Fibroblast of lung (primary cell): ENCODE measurements at places on chromosomes 6 and 20.

GRCh38 chr20:39282619-39283092 is 320.5 kb downstream of the DHX35 start:
- no peaks in the 10 kb centered on the region for H3K36me3 ChIP-seq
- no peaks in the 10 kb centered on the region for H3K4me1 ChIP-seq
- H3K27ac ChIP-seq = no peak overlapping the region
- no peak for DNase-seq
- no peak overlapping the region for H3K4me3 ChIP-seq

- no peaks in the 10 kb centered on the region for H3K36me3 ChIP-seq
- no peak overlapping the region for H3K27ac ChIP-seq
- no peaks in the 10 kb centered on the region for H3K27me3 ChIP-seq
- H3K4me1 ChIP-seq = peaks cover 1% of the 10 kb centered on the region
These were observed 55.5 kb downstream of the PRDM1 start for GRCh38 chr6:106141441-106142237.

DNA sequence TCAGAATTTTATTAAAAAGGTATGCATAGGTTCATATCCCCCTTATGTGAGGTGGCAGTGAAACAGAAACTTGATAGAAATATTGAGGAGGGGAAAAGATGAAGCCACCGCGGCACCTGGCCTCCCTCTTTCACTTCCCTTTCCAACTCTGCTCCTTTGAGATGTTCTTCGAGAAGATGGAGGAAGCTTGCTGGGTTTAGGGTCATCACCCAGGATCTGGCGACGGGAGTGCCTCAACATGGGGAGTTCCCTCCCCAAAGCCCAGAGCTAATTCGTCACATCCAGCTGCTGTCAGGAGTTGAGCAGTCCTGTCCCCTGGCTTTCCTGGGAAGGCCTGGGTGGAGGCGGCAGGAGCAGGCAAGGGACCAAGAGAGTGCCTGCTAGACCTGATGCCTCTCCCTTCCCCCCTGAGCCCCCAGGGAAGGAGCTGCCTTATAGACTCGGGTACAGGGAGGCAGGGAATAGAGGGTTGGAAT is 29.1 kb downstream of the RREB1 start:
- H3K36me3 ChIP-seq = no peaks in the 10 kb centered on the region
- no peak overlapping the region for H3K4me3 ChIP-seq
- peak overlapping the region; percentile 32 for H3K27ac ChIP-seq
- H3K4me1 ChIP-seq = peaks cover 10% of the 10 kb centered on the region
- no peaks in the 10 kb centered on the region for H3K27me3 ChIP-seq
- no peak for DNase-seq

DNA sequence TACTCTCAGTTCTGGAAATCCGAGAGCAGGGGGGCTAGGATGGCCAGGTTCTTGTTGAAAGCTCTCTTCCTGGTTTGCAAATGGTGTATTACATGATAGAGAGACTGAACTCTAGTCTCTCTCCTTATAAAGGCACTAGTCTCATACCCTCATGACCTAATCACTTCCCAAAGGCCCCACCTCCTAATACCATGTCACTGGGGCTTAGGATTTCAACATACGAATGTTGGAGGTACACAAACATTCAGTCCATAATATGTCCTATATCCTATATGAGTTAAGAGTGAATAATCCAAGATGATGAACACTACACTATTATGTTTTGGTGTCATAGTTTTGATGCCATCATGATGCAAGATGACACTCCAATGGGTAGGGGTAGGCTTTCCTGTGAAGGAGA is 20.0 kb upstream of the TXLNB start:
- H3K27ac ChIP-seq = no peak overlapping the region
- DNase-seq = no peak
- no peak overlapping the region for H3K4me3 ChIP-seq
- H3K36me3 ChIP-seq = no peaks in the 10 kb centered on the region

DNA sequence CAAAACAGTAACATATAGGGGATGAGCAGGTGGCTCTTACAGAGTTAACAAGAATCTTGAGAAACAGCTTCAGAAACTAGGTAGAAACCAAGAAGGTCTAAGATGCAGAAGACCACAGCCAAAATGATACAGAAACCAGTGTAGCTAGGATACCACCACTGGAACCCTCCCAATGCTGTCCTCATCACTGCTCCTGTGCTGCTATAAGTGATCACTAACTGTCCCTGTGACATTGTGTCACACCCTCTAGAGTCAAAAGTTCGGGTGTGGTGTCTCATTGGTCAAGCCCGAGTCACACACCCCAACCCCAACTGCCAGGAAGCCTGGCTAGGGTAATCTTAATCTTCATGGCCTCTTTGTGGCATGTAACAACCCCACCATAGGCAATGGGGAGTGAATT is 153.1 kb downstream of the RCAN2 start:
- no peak for DNase-seq
- no peak overlapping the region for H3K4me3 ChIP-seq
- H3K36me3 ChIP-seq = no peaks in the 10 kb centered on the region
- peaks cover 3% of the 10 kb centered on the region for H3K27me3 ChIP-seq
- H3K4me1 ChIP-seq = no peaks in the 10 kb centered on the region

GRCh38 chr6:137827977-137828810 is 38.9 kb upstream of the TNFAIP3 start:
- no peak for DNase-seq
- no peak overlapping the region for H3K4me3 ChIP-seq
- H3K4me1 ChIP-seq = peaks cover 8% of the 10 kb centered on the region
- H3K36me3 ChIP-seq = no peaks in the 10 kb centered on the region
- H3K27me3 ChIP-seq = no peaks in the 10 kb centered on the region
- H3K27ac ChIP-seq = no peak overlapping the region

GRCh38 chr6:143198312-143198711 is 137.6 kb downstream of the AIG1 start:
- H3K4me3 ChIP-seq = no peak overlapping the region
- H3K27me3 ChIP-seq = no peaks in the 10 kb centered on the region
- H3K4me1 ChIP-seq = no peaks in the 10 kb centered on the region
- H3K36me3 ChIP-seq = no peaks in the 10 kb centered on the region

DNA sequence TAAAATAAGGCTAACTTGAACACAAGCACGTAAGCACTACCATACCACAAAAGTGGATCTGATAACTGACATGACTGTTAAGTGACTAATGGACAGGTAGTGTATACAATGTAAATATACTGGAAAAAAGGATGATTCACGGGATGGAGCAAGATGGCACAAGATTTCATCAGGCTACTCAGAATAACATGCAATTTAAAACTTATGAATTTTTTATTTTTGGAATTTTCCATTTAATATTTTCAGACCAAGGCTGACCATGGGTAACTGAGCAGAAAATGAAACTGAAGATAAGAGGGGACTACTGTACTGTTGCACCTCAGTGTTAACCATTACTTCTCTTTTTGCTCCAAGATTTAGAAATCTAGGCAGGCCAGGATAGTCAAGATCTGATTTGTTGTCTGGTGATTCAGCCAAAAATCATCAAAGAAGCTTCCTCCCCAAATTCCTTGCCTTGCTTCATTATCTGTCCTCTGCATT is 45.4 kb downstream of the TPBG start:
- peak; percentile 58 for DNase-seq
- H3K4me3 ChIP-seq = no peak overlapping the region
- H3K27me3 ChIP-seq = no peaks in the 10 kb centered on the region
- H3K4me1 ChIP-seq = peaks cover 2% of the 10 kb centered on the region
- no peaks in the 10 kb centered on the region for H3K36me3 ChIP-seq

GRCh38 chr20:18395544-18395943 is 71.3 kb downstream of the DZANK1 start:
- no peak for DNase-seq
- H3K27me3 ChIP-seq = no peaks in the 10 kb centered on the region
- no peaks in the 10 kb centered on the region for H3K4me1 ChIP-seq
- H3K36me3 ChIP-seq = no peaks in the 10 kb centered on the region
- no peak overlapping the region for H3K27ac ChIP-seq

DNA sequence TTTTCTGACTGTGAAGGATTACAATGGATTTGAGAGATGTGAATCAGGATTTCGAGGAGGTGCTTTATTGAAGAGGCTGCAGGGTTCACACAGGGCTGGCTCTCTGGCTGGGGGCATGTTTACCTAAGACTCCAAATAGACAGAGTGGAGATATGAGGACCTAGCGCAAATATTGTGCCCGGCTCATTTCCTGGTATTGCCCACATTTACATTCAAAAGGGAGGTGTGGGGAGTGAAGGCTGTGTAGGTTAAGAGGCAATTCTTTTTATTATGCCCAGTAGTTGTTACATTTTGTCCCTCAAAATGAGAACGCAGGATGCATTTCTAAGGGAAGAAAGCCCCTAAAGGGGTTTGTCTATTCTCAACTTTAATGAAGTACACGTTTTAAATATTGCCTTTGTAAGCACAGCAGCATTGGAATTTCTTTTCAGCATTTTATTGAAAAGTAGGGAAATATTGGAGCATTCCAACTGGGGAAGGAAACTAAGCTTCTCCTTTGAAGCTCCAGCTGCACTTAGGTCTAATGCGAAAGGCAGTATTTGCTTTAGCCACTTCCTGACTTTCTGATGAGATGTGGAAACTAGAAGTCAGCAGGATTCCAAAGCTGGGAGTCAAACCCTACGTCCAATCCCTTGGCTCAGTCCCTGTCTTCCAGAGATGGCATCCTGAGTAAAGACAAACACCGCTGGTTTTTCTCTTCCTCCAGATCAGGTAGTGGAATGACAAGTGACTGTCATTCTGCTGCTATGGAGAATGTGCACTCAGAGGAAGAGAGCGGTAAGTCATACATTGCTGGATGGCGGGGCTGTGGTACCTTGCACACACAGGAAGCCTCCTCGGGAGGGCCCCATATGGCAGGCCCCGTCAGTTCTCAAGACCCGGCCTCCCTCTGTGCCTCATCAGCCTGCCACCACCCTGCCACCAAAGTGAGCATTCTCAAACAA is 70.7 kb downstream of the MYB start:
- no peak overlapping the region for H3K4me3 ChIP-seq
- no peaks in the 10 kb centered on the region for H3K4me1 ChIP-seq
- no peaks in the 10 kb centered on the region for H3K36me3 ChIP-seq
- H3K27ac ChIP-seq = no peak overlapping the region
- no peaks in the 10 kb centered on the region for H3K27me3 ChIP-seq

DNA sequence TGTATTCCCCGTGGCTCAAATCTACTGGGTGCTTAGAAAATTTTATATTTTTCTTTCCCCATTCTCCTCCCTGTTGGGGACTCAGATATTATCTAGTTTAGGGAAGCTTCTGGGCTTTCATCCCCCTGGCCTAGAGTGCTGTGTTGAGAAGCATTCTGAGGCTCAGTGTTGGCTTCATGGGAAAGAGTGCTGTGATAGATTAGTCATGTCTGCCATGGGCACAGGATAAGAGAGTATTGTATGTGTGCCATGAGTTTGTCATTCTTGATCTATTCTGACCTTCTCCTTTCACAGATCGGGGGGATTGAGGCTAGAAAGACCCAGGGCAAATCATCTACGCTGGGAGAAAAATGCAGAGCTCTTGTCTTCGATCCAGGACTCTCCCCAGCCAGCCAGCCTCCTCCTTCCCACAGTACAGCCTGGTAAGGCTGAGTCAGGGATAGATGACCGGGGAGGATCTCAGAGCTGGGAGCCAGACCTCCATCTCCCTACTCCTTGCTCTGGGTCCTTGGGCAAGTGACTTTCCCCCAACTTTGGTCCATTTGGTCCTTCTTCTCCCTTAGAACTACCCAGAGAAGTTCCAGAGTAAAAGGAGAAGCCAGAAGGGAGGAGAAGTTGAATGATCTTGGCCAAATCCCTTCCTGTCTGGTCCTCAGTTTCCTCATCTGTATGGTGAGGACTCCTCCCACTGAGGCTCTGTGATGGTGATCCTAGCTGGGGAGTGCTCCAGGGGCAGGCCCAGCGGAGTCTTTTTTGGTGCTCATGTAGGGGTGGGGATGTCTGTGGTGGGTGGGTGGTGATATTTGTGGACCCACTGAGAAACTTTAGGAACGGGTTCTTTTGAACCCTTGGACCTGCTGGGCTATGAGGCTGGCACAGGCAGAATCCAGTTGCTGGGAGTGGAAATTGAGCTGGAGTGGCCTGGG is 5.0 kb downstream of the SRC start:
- no peak overlapping the region for H3K27ac ChIP-seq
- peaks cover 5% of the 10 kb centered on the region for H3K4me1 ChIP-seq
- H3K27me3 ChIP-seq = no peaks in the 10 kb centered on the region
- DNase-seq = peak; percentile 36
- peaks cover 2% of the 10 kb centered on the region for H3K36me3 ChIP-seq

DNA sequence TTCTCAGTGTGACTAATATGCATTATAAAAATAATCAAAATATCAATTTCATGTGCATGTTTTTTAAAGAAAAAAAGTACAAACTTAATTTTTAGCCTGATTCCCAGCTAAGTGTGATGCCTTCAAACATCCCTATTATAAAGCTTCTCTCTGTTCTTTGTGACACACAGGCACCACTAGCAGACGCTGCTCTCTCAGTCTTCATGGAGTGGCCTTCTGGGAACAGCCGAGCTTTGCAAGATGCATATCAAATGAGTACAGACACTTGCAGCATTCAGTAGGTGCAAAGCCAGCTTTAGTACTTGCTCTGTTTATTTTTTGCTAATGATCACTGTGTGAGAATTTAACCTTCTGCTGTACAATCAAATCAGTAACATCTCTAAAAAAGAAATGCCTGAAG is 340.0 kb downstream of the ADGRB3 start:
- no peaks in the 10 kb centered on the region for H3K27me3 ChIP-seq
- H3K4me3 ChIP-seq = no peak overlapping the region
- H3K27ac ChIP-seq = no peak overlapping the region
- no peaks in the 10 kb centered on the region for H3K4me1 ChIP-seq

DNA sequence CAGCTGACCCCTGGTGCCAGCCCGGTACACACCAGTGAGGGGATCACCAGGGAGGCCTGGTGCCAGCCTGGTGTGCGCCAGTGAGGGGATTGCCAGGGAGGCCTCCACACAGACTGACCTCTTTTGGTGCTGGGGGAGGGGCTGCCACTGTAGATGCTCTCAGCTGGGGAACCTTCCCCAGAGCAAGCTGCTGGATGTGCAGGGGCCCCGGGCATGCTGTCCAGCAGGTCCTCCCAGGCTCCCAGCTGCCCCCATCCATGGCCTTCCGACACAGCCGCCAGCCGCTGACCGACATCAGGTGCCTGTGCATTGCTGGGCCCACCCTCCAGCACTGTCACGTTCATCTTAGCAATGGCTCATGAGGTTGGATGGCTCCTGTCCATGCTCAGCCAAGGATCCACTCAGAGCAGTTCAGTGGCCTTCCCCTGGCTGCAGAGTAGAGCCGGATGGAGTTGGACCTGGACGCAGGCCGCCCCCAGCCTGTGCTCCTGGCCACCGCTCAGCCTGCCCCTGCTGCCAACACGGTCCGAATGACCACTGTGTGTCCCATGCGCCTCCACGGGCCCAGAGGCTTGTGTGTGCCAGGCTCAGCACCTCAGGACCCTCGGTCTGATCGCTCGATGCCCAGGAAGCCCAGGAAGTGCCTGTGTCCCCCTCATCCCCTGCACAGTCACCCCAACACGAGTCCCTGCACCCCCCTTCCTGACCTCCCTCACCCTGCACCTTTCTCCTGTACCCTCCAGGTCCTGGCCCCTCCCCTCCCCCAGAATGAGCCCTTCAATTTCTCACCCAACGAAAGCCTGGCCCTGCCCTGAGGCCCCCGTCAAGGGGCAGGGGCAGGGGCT is 95.7 kb downstream of the YTHDF1 start:
- no peak for DNase-seq
- H3K27me3 ChIP-seq = no peaks in the 10 kb centered on the region
- H3K4me3 ChIP-seq = no peak overlapping the region
- H3K4me1 ChIP-seq = no peaks in the 10 kb centered on the region
